ENCODE measurements at places on chromosomes 5 and 9. TPM values are rescaled to one million over a fixed set of nuclear protein-coding genes. Genes with fewer than 3 reads are reported as not detected.

DNA sequence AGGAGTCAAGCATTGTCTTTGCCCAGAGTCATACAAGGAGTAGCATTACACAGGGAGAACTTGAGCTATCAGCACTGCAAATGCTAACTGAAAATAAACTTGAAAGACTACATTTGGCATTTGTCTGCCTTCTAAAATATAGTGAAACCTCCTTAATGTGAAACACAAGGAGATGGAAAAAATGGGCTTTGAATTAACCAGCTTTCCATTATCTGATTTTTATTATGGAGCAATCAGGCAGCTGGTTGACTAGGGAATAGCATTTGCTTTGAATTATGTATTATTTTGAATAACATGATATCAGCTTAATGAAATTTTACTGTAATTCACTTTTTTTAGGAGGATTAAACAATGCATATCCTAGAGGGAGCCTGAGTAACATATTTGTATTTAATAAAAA lies 130.8 kb downstream of the GDNF start:
- H3K27ac ChIP-seq: no peak overlapping the region
- no peaks in the 10 kb centered on the region for H3K4me1 ChIP-seq
- H3K4me3 ChIP-seq: no peak overlapping the region
- no peaks in the 10 kb centered on the region for H3K27me3 ChIP-seq
- no peaks in the 10 kb centered on the region for H3K36me3 ChIP-seq

DNA sequence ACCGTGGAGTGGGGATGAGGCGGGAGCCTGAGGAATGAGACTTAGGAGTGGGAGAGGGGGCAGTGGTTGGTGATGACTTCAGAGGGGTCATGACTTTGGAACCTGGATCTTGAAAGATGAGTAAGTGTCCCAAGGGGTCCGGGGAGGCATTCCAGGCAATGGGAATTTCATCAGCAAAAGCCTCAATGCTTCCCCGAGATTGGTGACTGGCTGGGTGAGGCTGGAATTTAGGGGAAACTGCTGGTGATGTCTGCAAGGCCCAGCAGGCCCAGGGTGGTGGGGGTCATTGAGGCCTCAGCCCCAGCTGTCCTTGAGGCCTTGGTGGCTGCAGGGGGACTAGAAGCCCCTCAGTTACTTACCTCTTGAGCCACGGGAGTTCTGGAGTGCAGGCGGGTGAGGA lies 7.5 kb downstream of the NDST1 start:
- no peaks in the 10 kb centered on the region for H3K36me3 ChIP-seq
- H3K27me3 ChIP-seq: no peaks in the 10 kb centered on the region
- H3K4me3 ChIP-seq: no peak overlapping the region
- no peak for DNase-seq

GRCh38 chr9:4020038-4020754 lies 279.7 kb downstream of the GLIS3 start:
- no peak overlapping the region for H3K27ac ChIP-seq
- DNase-seq: no peak
- no peak overlapping the region for H3K4me3 ChIP-seq
- H3K4me1 ChIP-seq: no peaks in the 10 kb centered on the region

PCDHA1 gene
- 0.09 TPM for total RNA-seq

DNA sequence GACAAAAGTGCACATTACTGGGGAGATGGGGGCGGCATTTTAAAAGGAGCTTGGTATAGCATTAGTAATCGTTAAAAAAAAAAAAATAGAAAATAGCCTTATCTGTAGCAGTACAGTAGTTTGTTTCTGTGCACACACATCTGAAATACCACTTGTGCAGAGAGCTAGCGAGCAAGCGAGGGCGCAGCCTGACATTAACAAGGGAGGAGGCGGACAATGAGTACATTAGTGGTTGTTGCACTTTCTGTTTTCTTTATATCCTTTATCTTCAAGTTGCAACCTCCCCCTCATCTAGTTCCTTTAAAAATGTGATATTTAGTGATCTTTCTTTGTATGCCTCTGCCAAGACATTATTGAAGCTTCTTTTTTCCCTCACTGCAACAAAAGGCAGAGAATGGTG lies 880 bp upstream of the PTPDC1 start:
- no peak for DNase-seq
- no peaks in the 10 kb centered on the region for H3K27me3 ChIP-seq
- no peaks in the 10 kb centered on the region for H3K4me1 ChIP-seq
- no peak overlapping the region for H3K4me3 ChIP-seq

GRCh38 chr5:118533156-118533555 lies 455.2 kb downstream of the DTWD2 start:
- DNase-seq: no peak
- no peaks in the 10 kb centered on the region for H3K27me3 ChIP-seq
- H3K4me3 ChIP-seq: no peak overlapping the region
- H3K27ac ChIP-seq: no peak overlapping the region

PCDHB10 gene
- total RNA-seq: 0.90 TPM

NSG2 gene
- 0.43 TPM for total RNA-seq

DNA sequence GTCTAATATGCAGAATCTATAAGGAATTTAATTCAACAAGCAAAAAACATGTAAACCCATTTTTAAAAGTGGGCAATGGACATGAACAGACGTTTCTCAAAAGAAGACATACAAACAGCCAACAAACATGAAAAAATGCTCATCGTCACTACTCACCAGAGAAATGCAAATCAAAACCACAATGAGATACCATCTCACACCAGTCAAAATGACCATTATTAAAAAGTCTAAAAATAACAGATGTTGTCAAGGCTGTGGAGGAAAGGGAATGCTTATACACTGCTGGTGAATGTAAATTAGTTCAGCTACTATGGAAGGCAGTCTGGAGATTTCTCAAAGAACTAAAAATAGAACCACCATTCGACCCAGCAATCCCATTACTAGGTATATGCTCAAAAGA lies 3.1 kb upstream of the KLHL3 start:
- DNase-seq: no peak
- H3K36me3 ChIP-seq: no peaks in the 10 kb centered on the region
- no peaks in the 10 kb centered on the region for H3K27me3 ChIP-seq
- H3K4me1 ChIP-seq: no peaks in the 10 kb centered on the region

- H3K36me3 ChIP-seq: no peaks in the 10 kb centered on the region
- no peak overlapping the region for H3K4me3 ChIP-seq
- no peaks in the 10 kb centered on the region for H3K4me1 ChIP-seq
- no peak for DNase-seq
- no peak overlapping the region for H3K27ac ChIP-seq
Measured at GRCh38 chr5:81980598-81981260, 8.9 kb downstream of the ATG10 start.

NPR2 gene
- total RNA-seq: 2.7 TPM

- H3K27ac ChIP-seq: no peak overlapping the region
- peaks cover 16% of the 10 kb centered on the region for H3K4me1 ChIP-seq
- no peak for DNase-seq
- no peaks in the 10 kb centered on the region for H3K36me3 ChIP-seq
Measured at GRCh38 chr5:87298692-87299362, 31.1 kb downstream of the RASA1 start.

DNA sequence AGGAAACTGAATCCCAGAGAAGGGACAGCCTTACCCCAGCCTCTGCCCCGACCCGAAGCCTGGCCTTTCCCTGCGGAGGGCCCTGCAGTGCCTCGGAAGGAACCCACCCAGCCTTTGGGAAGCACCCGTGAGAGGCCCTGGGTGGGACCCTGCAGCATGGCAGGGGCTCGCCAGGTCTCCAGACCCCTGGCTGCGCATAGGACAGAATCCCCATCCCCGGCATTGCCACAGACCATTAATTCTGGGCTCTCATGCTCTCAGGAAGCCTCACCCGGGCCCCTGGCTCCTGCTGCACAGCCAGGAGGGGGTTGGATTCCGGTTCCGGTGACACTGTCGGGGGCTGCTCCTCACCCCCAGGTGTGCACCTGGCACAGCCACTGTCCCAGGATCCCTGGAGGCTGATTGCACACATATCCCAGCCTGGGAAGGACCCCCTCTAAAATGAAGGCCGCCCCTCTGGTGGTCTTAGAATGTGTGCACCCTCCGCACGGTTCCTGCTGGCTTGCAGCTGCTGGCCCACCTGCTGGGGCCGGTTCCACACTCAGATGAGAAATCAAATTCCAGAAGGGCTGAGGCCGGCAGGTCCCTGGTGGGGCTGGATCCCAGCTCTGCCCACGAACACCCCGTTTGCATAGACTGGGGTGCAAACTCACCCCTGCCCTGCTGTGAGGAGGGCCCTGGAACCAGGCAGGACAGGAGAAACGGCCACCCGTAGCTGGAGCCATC lies 4.7 kb downstream of the EGFL7 start:
- H3K4me3 ChIP-seq: no peak overlapping the region
- H3K36me3 ChIP-seq: no peaks in the 10 kb centered on the region
- H3K27ac ChIP-seq: no peak overlapping the region
- H3K4me1 ChIP-seq: no peaks in the 10 kb centered on the region

SOWAHA gene
- 1.5 TPM for total RNA-seq

- H3K27ac ChIP-seq: no peak overlapping the region
- H3K4me1 ChIP-seq: no peaks in the 10 kb centered on the region
- no peaks in the 10 kb centered on the region for H3K27me3 ChIP-seq
- no peaks in the 10 kb centered on the region for H3K36me3 ChIP-seq
Measured at GRCh38 chr5:179124853-179125788, 64.9 kb downstream of the ZNF354C start.

GCNT4 gene
- 2.8 TPM for total RNA-seq

Measured in pancreas (tissue), 10 donors.